ENCODE measurements at places on chromosomes 12 and 14.
A peak's percentile ranks its signal among the peaks of the same experiment; 100 is the strongest.

DNA sequence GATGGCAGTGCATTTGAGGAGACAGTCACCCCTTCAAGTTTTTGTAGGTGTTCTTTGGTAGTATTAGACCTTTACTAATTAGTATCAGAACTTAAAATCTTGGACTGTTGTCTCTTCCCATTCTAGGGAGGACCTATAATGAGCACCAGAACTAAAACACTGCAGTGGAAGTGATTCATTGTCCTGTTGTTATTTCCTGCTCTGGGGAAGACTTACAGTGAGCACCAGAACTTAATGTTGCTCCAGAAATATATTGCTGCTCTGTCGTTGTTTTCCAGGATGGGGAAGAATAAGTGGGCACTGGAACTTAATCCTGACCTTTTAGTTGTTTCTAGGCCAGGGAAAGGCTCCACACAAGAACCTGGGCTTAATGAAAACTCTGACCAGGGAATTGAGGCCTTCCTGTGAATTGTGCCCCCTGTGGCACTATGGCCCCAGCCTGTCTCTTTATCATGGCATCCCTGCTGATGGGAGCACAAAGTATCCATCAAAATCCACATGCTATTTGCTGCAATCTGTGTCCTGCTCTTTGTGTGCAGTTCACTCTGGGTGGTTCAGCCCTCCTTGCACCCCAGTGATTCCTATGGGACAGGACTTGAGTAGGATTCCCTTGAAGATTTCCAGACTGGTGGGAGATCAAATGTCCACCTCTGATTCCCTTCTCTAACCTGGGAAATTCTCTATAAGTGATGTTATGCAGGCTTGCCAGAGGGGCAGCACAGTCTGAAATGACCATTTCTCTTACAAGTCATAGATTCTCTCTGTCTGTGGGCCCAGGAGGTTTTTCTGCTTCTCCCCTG, 175.8 kb downstream of the PAWR start:
- no peak for DNase-seq

GRCh38 chr12:15763328-15763727, 25.9 kb downstream of the EPS8 start:
- no peak for DNase-seq

- peak; percentile 1 for DNase-seq
Measured at GRCh38 chr12:91732086-91732485, 413.6 kb downstream of the BTG1 start.

DNA sequence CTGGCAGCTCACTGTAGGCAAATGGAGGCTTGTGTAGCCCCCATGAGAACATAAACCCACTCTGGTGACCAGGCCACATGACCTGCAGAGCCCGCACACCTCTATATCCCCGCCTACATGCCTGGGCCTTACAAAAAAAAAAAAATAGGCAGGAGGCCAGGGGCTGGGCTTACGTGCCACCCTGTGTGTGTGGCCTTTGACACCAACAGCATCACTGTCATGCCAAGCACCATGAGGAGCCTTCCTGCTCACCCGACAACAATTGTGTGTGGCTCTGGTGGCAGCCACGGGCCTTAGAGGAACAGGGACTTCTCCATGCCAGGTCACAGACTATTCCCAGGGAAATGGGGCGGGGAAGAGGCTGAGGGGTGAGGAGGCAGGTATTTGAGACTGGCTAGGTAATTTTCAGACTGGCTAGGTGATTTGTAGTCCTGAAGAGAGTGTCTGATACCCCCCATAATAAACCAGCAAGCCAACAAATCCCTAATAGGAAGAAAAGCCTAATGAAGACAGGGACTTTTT, 140.0 kb downstream of the DPF3 start:
- DNase-seq = no peak

DNA sequence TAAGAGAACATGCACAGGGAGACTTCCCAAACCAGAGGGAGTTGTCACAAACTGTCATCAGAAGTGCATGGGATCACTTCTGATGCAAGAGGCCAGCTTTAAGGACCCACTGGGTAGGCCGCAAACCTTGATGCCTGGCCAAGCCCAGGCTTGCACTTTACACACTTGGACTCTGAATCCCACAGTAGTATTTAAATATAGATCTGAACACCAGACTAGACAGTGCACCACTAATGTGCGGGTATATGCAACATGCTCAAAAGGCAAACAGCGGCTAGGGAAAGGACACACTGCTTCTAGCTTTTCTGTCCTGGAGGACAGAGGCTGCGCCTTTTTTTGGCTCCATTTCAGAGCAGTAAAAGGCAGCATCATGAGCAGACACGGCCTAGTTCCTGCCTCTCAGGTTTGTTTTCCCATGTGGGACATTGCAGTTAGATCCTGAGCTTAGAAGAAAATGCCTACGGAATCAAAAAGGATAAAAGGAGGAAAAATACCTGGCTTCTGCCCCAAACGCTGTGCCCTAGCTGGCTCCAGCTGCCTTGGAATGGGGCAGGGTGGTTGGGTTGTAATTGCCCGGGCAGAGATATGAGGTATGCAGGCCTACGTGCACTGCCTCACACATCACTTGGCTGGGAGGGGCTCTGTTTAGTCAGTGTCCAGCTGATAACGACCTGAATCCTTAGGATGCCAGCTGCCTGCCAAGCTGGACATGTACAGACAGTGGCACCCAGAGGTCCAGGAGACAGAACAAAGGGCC, 84.5 kb upstream of the EGLN3 start:
- no peak for DNase-seq
